ENCODE measurements at places on chromosomes 1 and 21.

DNA sequence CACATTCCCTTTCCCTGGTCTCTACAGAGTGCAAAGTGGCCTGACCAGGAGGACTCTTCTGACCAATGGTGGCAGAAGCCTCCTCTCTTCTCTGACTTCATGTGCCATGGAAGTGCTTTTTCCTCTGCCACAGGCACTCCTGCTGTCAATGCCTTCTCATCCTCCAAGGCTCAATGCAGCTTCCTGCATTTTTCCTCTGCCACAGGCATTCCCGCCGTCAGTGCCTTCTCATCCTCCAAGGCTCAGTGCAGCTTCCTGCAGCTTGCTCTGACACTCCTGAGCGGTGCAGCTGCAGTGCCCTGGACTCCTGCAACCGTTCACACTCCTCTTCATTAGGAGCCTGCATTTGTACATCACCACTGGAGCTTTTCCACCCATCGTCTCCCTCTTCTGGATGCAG lies 4.7 kb upstream of the ADARB1 start:
- peak; percentile 66 for DNase-seq

- no peak for DNase-seq
Measured at GRCh38 chr21:15986277-15986676, 256.5 kb downstream of the USP25 start.

- no peak for DNase-seq
Measured at GRCh38 chr1:39392851-39393573, 98.4 kb upstream of the BMP8A start.

- no peak for DNase-seq
Measured at GRCh38 chr1:157132616-157133167, 5.5 kb downstream of the ETV3 start.

GRCh38 chr1:243489681-243490546 lies 234.1 kb downstream of the SDCCAG8 start:
- DNase-seq: no peak

DNA sequence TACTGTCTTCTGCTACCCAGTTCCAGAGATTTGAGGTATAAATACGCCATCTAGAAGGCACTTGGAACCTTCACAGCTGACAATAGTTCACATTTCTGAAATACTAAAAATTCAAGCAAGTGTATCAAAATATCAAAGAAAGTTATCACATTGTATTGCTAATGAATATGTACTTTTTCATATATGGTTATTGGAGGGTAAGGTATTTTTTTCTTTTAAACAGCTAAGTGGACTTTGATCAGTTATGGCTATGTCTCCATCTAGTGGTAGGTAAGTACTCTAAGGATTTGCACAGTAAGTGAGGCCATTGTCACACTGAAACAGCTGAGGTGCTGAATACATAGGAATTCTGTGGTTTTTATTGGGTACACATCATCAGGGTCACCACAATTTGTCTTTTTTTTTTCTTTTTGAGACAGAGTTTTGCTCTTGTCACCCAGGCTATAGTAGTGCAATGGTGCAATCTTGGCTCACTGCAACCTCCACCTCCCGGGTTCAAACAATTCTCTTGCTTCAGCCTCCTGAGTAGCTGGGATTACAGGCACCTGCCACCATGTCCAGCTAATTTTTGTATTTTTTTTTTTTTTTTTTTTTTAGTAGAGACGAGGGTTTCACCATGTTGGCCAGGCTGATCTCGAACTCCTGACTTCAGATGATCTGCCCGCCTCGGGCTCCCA lies 49.1 kb upstream of the CR2 start:
- DNase-seq: peak; percentile 72

All from EH (cell line).